Amniotic epithelial cell (primary cell): ENCODE measurements at places on chromosomes 7 and 10.

GRCh38 chr10:14602807-14603533 lies 171.7 kb downstream of the FAM107B start:
- DNase-seq = peak; percentile 3

- DNase-seq = no peak
Measured at GRCh38 chr10:68633281-68633680, 73.1 kb downstream of the TET1 start.

DNA sequence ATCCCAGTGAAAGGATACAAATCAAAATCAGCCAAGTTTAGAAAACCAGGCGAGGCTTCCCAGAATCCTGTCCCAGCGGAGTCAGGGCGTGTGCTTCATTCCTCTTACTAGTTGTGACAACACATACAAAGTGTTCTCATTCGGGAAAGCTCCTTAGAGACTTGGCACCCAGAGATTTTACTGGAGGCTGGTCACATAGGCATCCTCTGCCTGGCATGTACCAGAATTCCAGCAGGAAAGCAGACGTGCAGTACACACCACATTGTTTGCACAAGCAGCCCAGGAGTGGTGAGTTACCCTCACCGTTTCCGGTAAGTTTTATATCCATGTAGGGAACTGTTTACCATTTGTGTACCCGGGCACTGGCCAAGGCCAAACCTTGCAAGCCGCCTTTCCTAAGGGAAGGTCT lies 34.9 kb downstream of the MMRN2 start:
- DNase-seq = no peak

GRCh38 chr7:148500978-148501377 lies 89.6 kb upstream of the C7orf33 start:
- DNase-seq = no peak

- DNase-seq = no peak
Measured at GRCh38 chr10:84159076-84159685, 14.4 kb upstream of the GPR15LG start.

GRCh38 chr7:3710122-3710521 lies 409.1 kb downstream of the SDK1 start:
- DNase-seq = no peak

GRCh38 chr10:78438907-78439809 lies 405.5 kb downstream of the RPS24 start:
- DNase-seq = no peak

- no peak for DNase-seq
Measured at GRCh38 chr10:122477436-122477835, 16.1 kb downstream of the HTRA1 start.
